GM12878 (cell line): ENCODE measurements at places on chromosomes 6 and 20.

- DNase-seq, result no peak
Measured at GRCh38 chr6:39137245-39137644, 22.3 kb upstream of the SAYSD1 start.

- DNase-seq, result no peak
Measured at GRCh38 chr6:71289039-71289801, 609 bp downstream of the OGFRL1 start.

DNA sequence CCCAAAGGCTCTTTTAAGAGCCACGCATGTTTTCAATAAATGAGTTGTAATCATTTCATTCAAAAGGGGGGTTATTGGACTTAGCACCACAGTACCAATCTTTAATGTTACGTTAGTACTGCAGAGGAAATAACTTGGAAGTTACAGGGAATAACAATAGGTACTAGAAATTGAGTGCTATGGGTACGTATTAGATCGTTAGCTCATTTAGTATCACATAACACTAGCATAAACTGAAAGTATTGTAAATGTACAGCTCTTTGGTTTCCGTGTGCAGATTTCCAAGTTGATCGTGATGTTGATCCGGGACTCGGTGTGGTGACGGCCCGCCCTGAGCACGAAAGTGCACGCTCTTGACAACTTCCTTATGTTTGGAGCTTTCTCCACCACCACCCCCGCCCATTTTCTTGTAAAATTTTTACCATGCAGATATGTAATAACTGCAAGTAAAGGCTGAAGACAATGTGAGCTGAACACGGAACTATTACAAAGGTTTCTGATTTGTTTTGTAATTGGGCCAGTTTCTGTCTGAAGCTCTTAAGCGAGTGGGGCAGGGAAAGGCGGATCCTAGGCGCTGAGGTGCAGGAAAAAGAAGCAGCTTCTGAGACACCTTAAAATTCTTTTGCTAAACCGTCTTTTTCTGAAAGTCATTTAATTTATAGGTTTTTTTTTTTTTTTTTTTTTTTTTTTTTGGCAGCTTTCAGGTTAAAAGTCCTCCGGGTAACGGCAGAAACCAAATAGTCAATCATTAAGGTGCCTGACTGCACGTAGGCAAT is 71.5 kb downstream of the HFE start:
- peak; percentile 53 for DNase-seq

DNA sequence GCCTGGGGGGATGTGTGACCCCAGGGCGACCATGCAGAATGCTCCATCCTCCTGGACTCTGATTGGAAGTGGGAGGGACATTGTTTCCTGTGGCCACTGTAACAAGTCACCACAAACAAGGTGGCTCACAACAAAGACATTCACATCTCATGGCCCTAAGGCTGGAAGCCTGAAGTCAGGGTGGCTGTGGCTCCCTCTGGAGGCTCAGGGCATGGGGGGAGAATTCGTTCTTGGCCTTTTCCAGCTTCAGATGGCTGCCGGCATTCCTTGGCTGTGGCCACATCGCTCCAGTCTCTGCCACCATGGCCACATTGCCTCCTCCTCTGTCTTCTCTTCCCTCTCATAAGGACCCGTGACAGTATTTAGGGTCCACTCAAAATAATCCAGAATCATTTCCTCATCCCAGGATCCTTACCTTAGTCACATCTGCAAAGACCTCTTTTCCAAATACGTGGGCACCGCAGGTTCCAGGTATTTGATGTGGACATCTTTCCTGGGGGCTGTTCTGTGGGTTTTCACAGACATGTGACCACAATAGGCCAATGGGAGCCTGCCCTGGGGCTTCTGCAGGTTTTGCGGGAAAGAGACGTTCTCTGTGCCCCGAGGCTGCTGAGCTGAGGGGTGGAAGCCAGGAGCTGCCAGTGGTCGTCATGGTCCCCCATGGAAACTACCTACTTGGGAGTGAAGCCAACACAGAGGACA is 249.3 kb downstream of the PREX1 start:
- no peak for DNase-seq
